ENCODE measurements at places on chromosomes 11 and 22. TPM values are rescaled to one million over a fixed set of nuclear protein-coding genes. Genes with fewer than 3 reads are reported as not detected.
A peak's percentile ranks its signal among the peaks of the same experiment; 100 is the strongest.

The MUC15 gene
- not detected for polyA plus RNA-seq

The TOB2 gene
- polyA plus RNA-seq = 44.9 TPM

The DEUP1 gene
- polyA plus RNA-seq = not detected

The GLYATL1 gene
- polyA plus RNA-seq = not detected

The SLC25A1 gene
- 28.8 TPM for polyA plus RNA-seq

The OR56A1 gene
- polyA plus RNA-seq = not detected

The OR51I1 gene
- not detected for polyA plus RNA-seq

The GGTLC2 gene
- polyA plus RNA-seq = not detected

The GGT5 gene
- 41.6 TPM for polyA plus RNA-seq

GRCh38 chr11:129590030-129590752 lies 214.5 kb downstream of the BARX2 start:
- no peak for DNase-seq

DNA sequence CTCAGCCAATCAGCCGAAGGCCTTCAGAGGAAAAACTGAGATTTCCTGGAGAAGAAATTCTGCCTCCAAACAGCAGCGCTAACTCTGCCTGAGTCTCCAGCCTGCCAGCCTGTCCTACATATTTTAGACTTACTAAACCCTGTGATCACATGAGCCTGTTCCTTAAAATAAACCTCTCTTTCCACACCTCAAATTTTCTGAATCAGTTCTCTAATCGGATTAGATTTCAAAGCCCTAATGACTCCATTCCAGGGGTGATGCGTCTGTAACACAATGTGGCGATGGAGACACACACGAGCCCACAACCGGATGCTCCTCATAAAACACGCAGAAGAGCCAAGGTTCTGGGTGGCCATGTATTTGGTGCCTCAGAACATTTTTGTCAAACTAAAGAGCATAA lies 1371.2 kb downstream of the BRD1 start:
- no peak for DNase-seq

- no peak for DNase-seq
Measured at GRCh38 chr11:57585301-57585700, 12.2 kb upstream of the SERPING1 start.

DNA sequence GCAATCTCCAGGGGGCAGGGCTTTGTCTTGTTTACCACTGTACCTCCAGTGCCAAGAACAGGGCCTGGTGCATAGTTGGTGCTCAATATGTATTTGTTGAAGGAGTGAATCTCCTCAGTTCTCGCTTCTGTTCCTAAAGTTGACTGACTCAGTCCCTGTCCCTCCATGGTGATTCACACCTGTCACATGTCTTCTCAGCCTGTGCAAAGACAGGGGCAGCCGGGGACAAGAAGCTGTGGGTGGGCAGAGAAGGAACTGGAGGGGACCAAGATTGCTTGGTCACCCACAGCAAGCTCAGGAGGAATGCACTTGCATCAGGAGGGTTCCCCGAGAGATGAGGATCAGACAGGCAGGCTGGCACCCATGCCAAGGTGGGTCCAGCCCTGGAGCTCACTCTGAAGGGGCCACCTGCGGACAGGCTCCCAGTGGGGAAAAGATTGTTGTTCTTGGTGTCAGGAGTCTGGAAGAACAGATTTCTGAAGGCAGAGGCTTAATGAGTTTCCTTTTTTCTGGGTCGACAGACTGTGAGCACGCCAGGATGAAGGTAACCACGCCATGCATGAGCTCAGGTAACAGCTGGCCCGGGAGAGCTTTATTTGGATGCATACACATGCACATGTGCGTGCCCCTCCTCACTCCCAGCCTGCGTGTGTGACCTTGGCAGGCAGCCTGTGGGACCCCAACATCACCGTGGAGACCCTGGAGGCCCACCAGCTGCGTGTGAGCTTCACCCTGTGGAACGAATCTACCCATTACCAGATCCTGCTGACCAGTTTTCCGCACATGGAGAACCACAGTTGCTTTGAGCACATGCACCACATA lies 16.9 kb downstream of the IL17RA start:
- no peak for DNase-seq

- no peak for DNase-seq
Measured at GRCh38 chr22:21807544-21808529, 59.6 kb downstream of the MAPK1 start.

DNA sequence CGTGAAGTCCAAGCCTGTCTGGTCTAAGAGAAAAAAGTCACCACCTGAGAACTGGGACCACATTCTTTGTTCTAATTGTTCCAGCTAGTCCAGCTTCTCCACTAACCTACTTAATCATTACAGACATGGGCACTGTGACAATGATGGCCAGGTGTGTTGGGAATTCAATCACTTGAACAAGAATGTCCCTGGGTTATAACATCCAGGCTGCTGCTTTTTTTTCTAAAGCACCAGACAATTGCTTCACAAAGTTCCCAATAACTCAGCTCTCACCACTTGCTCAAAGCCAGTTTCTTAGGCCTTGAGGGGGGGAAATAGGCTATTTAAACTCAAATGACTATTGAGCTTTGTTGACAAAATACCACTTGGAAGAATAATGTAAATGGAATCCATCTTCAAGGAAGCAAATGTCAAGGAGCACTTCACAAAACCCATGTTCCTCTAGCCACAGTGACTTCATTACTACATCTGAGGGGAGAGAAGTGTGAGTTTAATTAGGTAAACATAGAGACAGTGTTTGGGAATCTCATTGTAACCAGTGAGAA lies 80.3 kb downstream of the ME3 start:
- no peak for DNase-seq

- peak; percentile 53 for DNase-seq
Measured at GRCh38 chr11:27239305-27239942, 123.6 kb downstream of the CCDC34 start.

DNA sequence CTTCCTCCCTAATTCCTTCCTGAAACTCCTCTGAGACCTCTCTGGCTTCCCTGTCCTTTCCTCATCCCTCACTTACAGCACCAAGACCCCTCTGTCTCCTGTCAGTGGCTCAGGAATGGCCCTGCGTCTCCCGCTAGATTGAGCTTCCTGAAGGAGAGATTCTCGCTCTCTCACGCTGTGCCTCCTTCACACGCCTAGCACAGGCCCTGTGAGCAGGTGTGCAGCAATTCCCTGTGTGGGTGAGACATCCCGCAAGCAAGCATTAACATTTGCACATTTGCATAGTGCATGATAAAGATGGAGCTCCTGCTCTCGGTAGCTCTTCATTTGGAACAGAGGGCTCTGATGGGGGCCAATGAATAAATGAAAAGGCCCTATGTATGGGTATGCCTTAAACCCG lies 159.8 kb downstream of the ADAMTS15 start:
- no peak for DNase-seq

GRCh38 chr11:61769169-61769920 lies 16.9 kb downstream of the MYRF start:
- no peak for DNase-seq

DNA sequence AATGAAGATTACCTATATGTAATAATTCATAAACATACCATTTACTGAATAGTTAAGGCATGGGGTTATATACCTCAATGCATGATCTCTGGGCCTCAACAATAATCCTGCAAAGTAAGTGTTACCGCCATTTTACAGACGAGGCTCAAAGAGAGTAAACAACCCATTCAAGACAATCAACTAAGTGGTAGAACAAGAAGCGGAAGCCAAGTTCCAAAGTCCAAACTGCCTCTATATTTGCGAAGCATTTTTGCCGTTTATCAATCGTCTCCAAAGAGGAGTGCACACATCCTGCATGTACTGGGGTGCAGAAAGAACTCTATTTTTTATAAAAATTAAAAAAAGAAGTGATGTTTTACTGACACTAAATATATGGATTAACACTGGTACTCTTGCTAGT lies 27.5 kb upstream of the P4HA3 start:
- no peak for DNase-seq

- DNase-seq = no peak
Measured at GRCh38 chr11:111612224-111612623, 10.0 kb downstream of the SIK2 start.

DNA sequence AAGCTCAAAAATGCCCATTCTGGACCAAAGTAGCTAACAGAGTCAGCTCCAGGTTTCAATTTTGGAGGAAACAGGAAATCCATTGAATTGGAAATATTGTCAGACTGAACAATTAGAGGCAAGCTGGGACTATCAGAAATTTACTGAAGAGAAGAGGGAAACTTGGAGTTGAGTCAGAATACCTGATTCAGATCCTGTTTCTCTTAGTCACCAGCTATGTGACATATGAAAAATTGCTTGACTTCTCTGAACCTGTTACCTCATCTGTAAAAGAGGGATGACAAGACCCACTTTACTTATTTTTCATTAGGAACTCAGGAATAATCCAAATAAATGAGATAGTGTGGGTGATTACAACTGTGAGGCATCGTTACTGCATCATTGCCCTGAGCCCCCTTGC lies 148.9 kb upstream of the CADM1 start:
- DNase-seq = no peak

- DNase-seq = no peak
Measured at GRCh38 chr11:129973068-129973467, 29.6 kb downstream of the PRDM10 start.

DNA sequence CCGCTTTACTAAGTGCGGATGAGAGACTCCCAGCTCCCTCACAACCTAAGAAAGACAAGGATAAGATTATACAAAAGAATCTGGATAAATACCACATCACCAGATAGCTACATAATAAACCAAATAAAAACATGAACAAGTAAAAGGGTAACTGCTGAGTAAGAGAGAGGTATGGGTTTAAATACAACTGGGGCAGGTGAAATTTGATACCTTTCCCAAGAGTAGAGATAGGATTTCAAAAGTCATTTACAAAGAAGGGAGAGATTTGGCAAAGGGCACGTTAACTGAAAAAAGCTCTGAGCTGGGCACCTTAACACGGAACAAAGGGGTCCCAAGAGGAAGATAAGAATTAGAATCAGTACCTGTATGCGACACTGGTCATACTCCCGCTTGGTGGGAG lies 1.7 kb downstream of the UBXN1 start:
- DNase-seq = no peak

Measured in heart left ventricle (tissue), 16 donors.